Activated gamma-delta T cell treated with anti-CD3 and anti-CD28 coated beads, Interleukin-2, amount 50 U/mL, for 16 hours (primary cell): ENCODE measurements at places on chromosomes 4 and X.

GRCh38 chr4:122205687-122206086 lies 53.6 kb downstream of the BLTP1 start:
- no peak for DNase-seq

DNA sequence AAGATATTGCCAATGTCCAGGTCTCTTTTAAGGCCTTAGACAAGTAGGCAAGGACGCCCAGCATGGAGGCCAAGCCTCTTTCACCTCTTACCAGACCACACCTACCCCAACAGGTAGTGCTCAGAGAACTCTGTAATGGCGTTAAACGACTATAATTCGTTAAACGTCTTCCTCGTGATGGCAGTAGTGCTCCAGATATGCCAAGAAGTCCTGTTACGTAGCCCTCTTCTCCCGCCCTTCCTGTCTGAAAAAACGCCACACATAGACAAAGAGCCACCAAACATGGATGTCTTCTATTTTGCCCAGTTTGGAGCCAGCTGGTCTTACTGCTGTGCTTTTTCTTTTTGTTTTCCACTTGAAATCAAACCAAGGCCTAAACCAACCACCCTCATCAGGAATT lies 190.7 kb downstream of the OR13H1 start:
- DNase-seq, result peak; percentile 41

GRCh38 chr4:151801547-151802516 lies 41.0 kb upstream of the GATB start:
- peak; percentile 26 for DNase-seq

GRCh38 chr4:25890571-25891485 lies 23.2 kb upstream of the SMIM20 start:
- DNase-seq, result no peak

- DNase-seq, result no peak
Observed at GRCh38 chr4:165016971-165017370, 14.8 kb upstream of the TRIM60 start.

DNA sequence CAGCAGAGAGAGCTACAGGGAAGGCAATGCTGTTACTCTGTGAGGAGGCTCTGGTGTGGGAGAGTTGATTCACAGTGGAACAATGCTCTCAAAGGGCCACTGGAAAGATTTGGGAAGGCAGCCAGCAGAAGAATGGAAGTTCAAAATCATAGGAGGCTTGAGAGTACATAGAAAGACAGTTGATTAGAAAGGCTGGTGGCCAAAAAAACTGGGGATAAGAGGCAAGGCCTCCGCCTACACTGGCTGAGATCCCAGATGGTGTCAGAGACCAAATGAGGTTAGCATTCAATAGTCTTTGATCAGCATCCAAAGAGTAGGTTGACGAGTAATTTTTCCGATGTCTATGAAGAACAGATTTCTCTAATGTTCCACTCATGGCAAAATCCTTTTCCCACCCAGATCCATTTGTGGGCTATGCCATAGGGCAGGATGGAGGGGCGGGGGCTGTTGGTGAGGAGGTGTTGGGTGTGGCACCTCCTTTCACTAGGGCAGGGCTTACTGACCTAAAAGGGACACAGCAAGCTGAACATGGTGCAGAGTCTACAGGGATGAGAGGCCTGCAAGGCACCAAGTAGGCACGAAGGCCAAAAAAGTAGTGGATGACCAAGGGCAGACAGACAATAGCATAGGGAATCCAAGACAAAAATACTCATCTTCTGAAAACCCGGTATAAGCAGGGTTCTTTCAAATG lies 15.1 kb downstream of the TEC start:
- DNase-seq, result no peak

DNA sequence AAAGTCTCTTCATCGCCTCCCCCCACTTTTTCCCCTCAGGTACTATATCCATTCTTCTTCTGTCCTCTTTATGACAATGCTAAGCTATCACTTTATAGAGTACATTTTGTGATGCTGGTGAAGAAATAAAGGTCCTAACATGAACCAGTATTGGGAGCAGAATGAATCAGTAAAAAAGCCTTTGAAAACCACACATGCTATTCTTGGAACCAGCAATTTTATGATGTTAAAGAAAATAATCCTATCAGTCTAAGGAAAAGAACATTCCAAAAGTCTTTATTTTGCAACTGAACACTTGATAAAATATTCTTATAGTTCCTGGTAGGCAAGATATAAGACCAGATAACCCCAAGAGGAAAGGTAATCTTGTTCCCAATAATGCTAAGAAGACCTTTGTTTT lies 107.8 kb upstream of the MCF2 start:
- no peak for DNase-seq

GRCh38 chr4:131644619-131645018 lies 1504.5 kb upstream of the PCDH10 start:
- no peak for DNase-seq

DNA sequence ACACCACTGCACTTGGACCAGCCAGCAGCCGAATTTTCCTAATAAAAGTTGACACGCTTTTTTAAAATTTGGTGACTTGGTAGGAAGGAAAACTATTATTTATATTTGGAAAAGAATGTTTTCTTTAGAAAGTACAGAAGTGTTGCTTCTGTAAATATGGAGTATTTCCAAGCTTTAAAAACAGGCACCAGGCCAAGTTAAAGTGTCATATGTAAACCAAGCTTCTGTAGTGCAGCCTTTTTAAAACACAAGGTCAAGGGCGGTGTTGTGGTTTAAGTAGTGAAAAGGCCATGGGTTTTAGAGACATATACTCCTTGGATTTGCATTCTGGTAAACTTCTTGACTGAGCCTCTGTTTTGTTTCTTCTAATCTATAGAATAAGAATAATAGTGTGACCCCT lies 62.7 kb downstream of the TRIM2 start:
- no peak for DNase-seq

DNA sequence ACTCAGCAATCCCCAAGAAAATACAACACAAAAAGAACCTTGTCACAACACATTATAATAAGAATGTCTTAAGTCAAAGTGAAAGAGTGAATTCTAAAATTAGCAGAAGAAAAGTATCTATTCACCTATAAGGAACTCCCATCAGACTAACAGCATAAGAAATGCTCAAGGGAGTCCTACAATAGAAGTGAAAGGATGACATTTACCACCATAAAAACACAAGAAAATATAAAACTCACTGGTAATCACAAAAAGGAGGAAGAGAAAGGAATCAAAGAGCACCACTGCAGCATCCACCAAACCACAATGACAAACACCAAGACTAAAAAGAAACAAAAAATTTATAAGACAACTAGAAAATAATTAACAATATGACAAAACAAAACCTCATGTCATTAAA lies 257.0 kb upstream of the AGTR2 start:
- DNase-seq, result no peak

GRCh38 chrX:78650906-78651437 lies 8.2 kb downstream of the RTL3 start:
- no peak for DNase-seq

GRCh38 chr4:134328741-134329140 lies 127.2 kb upstream of the PABPC4L start:
- no peak for DNase-seq

DNA sequence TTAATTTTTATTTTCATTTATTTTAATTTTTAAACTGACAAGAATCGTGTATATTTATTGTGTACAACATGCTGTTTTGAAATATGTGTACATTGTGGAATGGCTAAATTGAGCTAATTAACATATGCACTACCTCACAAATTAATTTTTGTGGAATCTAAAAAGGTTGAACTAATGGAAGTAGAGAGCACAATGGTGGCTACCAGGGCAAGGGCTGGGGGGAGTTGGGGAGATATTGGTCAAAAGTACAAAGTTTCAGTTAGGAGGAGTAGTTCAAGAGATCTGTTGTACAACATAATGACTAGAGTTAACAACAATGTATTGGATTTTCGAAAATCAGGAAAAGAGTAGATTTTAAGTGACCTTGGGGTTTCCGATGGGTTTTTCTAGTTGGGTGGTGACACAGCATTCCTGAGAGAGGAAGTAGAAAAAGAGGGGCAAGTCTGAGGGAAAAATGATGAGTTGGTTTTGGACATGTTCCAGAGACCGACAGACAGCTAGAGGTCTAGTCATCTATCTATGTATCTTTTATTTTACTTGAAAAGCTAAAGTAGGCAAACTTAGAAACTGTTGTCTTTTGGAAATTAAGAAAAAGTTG lies 23.2 kb downstream of the APOO start:
- DNase-seq, result no peak

DNA sequence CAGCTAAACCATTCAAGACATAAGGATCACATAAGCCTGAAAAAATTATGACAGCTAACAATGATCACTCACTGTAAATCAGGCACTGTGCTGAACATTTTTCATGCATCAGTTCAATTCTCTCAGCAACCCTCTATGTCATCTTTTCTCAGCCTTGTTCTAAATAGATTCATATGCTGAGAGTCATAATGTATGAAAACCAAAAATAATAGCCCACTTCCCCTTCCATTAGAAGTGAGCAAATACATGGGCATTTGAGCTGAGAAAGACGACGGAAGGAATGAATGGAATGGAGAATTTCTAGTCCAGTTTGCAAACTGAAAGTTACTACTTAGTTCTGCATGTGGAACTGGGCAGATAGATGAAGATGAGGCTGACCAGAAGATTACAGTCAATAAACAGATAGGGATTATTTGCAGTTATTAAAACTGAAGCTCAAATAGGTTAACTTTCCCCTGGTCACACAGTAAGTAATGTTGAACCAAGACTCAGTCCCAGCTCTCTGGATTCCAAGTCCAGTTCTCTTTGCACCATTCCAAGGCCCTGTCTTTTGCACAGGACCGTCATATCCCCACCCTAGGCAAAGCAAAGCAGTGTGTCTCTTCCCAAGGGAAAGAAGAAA lies 1.6 kb upstream of the SH3RF1 start:
- DNase-seq, result no peak

- no peak for DNase-seq
Observed at GRCh38 chr4:15340902-15341732, 86.7 kb upstream of the C1QTNF7 start.

DNA sequence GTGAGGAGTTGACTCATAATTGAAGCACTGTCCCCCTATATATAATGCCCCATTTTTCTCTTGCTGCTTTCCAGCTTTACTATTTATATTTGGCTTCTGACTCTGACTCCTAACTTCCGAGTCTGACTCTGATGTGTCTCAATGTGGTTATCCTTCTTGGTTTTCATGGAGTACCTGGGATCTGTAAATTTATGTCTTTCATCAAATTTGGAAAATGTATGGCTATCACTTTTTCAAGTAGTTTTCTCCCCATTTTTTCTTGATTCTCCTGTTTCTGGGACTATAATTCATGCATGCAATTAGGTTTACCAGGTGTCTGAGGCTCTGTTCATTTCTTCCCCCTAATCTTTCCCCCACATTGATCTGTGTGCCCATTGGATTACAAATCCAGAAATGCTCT lies 156.8 kb upstream of the SFRP2 start:
- no peak for DNase-seq

DNA sequence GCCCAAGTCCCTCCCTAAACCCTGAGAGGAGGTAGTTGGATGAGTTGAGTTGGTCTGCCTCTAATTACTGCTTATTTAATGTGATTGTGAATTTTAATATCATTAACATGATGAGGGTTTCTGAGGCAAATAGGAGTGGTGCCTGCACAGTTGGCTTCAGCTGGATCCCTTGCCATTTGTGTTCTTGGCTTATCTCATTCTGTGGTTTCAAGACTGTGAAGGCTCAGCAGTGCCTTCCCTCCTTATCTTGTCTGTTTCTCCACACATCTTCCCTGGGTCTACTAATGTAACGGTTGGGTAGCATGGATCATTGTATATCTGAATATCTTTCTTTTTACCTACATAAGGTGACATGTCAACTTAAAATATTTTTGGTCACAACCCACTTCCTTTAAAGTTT lies 1.6 kb upstream of the SLC10A4 start:
- no peak for DNase-seq

DNA sequence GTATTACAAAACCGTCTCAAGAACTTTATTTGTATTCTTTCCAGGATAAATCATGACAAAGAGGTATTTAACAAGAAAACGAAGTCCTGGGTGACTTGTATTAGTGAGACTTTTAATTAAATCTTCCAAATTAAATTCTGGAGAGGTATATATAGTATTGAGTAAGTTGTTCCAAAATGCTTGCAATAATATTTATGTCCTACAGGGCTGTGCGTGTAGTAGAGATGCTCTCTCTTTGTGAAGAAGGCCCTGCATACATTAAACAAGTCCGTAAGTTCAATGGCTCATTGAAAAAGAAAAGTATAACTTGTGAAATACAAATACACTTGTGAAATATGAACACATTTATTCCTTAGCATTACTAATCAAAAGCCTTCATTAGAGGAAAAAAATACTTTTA lies 211.4 kb downstream of the ARHGAP24 start:
- no peak for DNase-seq

GRCh38 chrX:24426340-24426913 lies 38.7 kb upstream of the PDK3 start:
- DNase-seq, result no peak

GRCh38 chrX:153780678-153781427 lies at the start of gene SRPK3:
TSS of gene SRPK3 (plus strand) at chrX:153781041. CDS start at chrX:153781087, 46 bp downstream.
- no peak for DNase-seq

GRCh38 chr4:53196882-53197771 lies 168.7 kb downstream of the SCFD2 start:
- DNase-seq, result no peak

- no peak for DNase-seq
Observed at GRCh38 chrX:45329217-45329616, 128.5 kb upstream of the DIPK2B start.
